ENCODE measurements at places on chromosomes 2 and 18. TPM values are rescaled to one million over a fixed set of nuclear protein-coding genes. Genes with fewer than 3 reads are reported as not detected.

DNA sequence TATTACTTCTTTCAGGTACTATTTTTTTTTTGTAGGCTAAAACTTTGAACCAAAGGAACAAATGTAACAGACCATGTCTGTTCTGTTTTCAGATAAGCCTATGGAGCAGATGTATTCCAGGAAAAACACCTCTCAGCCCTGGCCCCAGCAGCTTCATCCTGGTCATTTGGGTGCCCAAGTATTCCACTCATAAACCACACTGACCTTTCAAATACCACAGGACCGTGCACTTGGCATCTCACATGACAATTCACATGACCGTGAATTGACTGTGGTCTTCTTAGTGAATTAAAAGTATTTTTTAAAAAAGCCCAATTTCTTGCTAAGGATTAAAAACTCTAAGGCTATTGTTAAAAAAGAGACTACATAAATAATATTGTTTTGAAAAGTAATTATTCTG, 50.2 kb downstream of the SMIM21 start:
- DNase-seq, result no peak

- no peak for DNase-seq
Measured at GRCh38 chr2:191526536-191526935, 151.4 kb upstream of the NABP1 start.

- no peak for DNase-seq
Measured at GRCh38 chr2:136023416-136023815, 38.0 kb upstream of the DARS1 start.

DNA sequence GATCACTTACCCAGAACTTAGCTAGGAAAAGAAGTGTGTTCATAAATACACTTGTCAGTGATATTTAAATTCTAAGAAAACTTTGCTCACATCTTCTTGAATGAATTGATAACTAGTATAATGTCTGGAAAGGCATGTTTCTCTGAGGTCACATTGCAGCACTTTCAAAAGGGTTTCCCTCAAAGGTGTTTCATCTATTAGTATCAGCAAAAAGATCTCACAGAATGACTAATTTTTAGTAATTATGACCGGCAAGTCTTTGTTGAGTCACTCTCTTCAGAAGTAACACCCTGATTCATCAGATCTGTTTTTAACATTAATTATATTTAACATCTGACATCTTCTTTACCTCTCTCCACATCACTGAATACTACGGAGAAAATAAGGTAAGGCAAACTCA, 222.3 kb downstream of the IKZF2 start:
- no peak for DNase-seq

- DNase-seq, result no peak
Measured at GRCh38 chr18:58476516-58477256, 152.2 kb downstream of the ALPK2 start.

DNA sequence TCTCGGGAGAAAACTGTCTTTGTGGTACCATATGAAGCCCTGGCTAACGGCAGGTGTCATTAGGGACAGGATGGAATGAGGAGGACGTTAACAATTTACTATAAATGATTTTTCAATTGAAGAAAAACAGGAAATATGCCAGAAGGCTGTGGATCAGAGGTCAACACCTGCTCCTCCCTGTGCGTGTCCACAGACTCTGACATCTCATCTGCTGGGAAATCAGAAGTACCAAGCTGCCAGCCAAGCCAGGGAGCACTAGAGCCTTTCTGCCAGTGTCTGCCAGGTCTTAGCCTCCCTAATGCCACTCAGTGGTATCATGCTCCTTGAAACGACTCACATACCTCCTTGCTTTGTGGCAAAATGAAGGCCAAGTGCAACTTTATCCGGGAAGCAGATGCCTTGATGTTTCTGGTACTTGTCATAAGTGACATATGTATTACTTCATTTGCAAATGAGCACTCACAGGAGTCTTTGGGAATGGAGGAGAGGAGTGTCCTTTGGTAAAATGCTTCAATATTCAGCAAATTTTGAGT, 541.1 kb downstream of the SATB2 start:
- DNase-seq, result no peak

- DNase-seq, result no peak
Measured at GRCh38 chr2:8263901-8264300, 418.0 kb upstream of the ID2 start.

DNA sequence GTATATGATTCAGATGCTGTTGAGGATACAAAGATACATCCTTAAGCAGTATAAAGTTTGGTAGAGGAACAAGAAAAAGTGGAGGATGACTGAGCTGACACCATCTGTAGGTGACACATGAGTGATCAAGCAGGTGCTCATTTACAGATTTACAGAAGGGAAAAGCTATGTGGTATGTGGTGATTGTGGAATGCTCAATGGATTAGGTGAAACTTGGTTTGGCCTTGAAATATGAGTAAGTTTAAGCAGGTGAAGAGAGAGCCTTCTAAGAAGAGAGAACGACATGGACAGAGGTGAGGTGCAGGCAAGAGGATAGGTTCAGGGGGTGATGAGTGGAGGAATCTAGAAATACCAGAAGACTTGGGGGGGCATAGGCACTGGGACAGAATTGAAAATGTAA, 5.9 kb downstream of the ASXL3 start:
- no peak for DNase-seq

DNA sequence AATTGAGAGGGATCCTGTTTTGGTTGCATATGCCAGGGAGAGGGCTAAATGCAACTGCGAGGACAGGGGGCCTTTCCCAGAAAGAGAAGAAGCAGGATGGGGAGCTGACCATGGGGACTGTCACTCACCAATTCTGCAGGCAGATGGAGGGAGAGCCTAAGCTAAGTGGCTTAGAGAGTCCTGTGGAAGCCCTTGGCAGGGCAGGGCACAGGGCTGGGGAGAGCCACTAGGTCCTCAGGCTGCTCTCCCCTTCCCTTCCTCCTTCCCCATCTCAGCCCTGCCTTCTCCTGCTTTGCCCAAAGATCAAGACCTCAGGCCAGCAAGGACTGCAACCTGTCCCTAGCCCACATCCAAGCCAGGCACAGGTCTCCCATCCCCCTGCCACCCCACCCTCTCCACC, 24.4 kb upstream of the CATIP start:
- DNase-seq, result no peak

- no peak for DNase-seq
Measured at GRCh38 chr2:97546711-97547110, 43.0 kb downstream of the ANKRD36B start.

GRCh38 chr2:45352506-45352905, 258.6 kb downstream of the SRBD1 start:
- no peak for DNase-seq

GRCh38 chr2:240139666-240140393, 628 bp downstream of the OTOS start:
- peak; percentile 9 for DNase-seq

DNA sequence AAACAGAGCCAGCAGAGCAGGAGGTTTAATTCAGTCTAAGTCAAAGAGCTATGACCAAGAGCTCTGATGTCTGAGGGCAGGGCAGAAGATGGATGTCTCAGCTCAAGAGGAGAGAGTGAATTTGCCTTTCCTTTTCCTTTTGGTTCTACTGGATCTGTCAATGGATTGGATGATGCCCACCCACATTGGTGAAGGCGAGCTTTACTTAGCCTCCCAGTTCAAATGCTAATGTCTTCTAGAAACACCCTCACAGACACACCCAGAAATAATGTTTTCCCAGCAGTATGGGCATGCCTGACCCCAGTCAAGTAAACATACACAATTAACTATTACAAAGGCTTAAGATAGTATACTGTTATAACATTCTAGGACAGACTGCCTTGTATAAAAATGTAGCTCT, 236.3 kb upstream of the NRXN1 start:
- DNase-seq, result no peak

DNA sequence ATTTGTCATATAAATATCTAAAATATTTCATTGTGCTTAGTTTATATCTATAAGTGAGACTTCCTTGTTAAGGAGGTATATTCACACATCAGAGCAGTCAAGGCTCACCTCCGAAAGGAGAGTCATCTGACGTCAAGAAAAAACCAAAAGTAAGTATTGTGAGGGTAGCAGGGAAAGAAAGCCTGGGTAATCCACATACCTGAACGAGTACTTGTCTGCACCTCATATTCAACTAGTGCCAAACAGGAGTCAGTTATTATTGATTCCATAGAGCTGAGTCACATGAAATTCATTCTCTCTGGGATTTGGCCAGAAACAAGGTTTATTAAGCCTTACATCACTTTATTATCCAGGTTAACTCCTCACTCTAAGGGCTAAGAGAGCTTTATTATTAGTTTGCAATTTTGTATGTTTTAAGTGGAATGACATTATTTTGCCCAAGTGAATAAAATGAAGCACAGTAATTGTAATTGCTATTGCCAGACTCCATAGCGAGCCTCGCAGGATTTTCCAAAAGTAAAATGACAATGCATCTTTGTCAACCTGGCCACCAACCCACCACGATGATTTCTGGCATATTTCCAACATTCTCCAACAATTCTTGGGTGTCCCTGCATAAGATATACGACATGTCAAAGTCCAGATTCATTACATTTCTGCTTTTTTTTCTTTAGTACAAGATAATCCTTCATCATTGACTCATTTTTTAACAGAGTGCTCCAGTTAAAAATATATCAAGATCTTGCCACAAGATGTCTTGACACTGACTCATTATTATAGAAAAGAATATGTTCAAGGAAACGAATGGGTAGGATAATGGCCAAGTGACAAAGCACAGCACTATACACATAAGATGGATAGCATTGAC, 1210.4 kb upstream of the ACVR2A start:
- DNase-seq, result no peak

GRCh38 chr2:166671801-166672200, 177.8 kb upstream of the SCN7A start:
- DNase-seq, result no peak

DNA sequence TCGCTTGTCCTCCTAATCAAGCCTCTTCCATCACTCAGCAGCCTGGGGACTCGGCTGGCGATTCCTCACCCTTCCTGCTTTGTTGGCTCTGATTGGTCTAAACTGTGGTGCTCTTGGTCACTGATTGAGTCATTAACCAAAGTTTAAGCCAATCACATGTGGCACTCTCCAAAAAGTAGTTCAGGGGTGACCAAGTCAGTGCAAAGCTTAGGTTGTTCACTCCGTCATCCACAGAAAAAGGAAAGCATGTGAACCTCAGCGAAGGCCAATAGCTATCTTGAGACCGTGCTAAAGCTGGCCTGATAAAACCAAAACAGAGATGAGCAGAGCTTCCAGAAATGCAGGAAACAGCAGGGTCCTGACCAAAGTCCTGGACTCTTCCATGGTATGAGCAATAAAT, 4.9 kb downstream of the ALPK2 start:
- DNase-seq, result no peak

- no peak for DNase-seq
Measured at GRCh38 chr2:102581911-102582310, 37.4 kb upstream of the SLC9A2 start.

Gene UGT1A5
- total RNA-seq, result 0.16 TPM

Gene IKZF2
- 11.4 TPM for total RNA-seq

Gene NEB
- 5.5 TPM for total RNA-seq

Gene TRAPPC12
- 236 TPM for total RNA-seq

Gene HSPD1
- total RNA-seq, result 107 TPM

GRCh38 chr2:58215429-58215828, 25.7 kb downstream of the FANCL start:
- peak; percentile 26 for DNase-seq

DNA sequence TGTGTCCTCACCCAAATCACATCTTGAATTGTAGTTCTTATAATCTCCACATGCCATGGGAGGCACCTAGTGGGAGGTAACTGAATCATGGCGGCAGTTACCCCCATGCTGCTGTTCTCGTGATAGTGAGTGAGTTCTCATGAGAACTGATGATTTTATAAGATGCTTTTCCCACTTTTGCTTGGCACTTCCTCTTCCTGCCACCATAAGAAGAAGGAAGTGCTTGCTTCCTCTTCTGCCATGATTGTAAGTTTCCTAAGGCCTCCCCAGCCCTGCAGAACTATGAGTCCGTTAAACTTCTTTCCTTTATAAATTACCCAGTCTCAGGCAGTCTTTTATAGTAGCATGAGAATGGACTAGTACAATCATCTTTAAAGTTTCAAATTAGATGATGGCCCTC, 902.4 kb upstream of the PIK3C3 start:
- no peak for DNase-seq

DNA sequence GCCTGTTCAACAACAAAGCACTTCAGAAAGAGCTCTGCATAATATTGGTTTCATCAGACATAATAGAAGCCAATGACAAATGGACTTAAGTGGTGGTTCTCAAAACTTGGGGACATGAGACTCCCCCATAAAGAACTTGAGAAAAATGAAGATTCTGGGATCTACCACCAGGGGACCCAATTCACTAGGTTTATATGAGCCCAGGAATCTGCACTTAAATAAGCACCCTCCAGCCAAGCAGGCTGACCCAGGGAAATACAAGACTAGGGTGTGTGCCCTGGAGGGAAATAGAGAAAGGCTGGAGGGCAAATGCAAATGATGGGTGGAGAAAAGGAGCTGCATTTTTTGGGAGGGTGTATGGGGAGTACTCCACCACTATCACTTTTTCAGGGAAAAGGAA, 52.5 kb downstream of the SATB2 start:
- DNase-seq, result no peak

Gene AKAIN1
- total RNA-seq, result not detected

GRCh38 chr2:181314551-181314950, 142.6 kb upstream of the ITGA4 start:
- DNase-seq, result no peak

GRCh38 chr2:174748948-174749347, 15.3 kb downstream of the CHRNA1 start:
- peak; percentile 74 for DNase-seq

Gene IL1R1
- total RNA-seq, result 51.3 TPM
